Fibroblast of lung (primary cell): ENCODE measurements at places on chromosomes 5 and 9.

- DNase-seq: no peak
Observed at GRCh38 chr9:106632621-106633020, 230.3 kb upstream of the ZNF462 start.

GRCh38 chr5:174063082-174063756, 17.7 kb downstream of the NSG2 start:
- no peak for DNase-seq

GRCh38 chr5:157485811-157486210, 25.8 kb downstream of the NIPAL4 start:
- no peak for DNase-seq

DNA sequence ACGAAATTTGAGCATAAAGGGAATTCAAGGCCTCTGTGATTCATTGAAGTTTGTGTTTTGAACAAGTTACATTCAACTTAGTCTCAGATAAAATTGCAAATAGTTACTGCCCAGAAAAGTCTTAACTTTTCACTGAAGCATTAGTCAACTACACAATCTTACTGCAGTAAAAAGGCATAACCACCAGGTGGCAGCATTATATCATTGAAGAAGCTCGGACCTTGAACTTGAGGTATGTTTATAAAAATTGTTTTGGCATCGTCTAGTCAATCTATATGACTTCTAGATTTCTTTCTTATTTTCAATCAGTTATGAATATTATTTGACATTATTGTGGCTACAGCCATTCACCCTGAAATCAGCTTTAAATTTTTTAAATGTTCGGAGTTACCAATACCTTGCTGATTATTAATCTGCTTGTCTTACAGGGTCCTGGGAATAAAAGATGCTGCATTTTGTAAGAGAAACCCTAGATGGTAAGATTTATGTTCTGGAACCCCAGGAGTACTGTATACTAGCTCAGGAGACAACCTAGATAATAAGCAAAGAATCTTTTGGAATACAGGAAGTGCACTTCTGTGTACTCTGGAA, 83.9 kb upstream of the GRAMD2B start:
- peak; percentile 54 for DNase-seq

GRCh38 chr5:138354387-138354786, 1.9 kb downstream of the KDM3B start:
- DNase-seq: no peak

DNA sequence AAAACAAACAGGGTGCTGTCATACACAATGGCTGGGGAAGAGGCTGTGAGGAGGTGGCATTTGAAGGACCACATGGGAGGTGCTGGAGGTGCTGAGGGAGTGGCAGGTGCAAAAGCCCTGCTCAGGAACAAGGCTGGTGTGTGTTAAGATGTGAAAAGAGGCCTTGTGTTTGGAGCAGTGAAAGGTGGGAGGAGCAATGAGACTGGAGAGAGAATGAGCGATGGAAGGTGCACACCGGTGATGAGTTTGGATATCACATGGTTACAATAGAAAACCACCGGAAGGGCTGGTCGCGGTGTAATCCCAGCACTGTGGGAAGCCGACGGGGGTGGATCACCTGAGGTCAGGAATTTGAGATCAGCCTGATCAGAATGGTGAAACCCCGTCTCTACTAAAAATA, 9.2 kb upstream of the FIBCD1 start:
- DNase-seq: no peak
